ENCODE measurements at places on chromosomes 7 and 10.

- no peak for DNase-seq
These were observed 448 bp upstream of the PTER start for GRCh38 chr10:16436367-16436757.

DNA sequence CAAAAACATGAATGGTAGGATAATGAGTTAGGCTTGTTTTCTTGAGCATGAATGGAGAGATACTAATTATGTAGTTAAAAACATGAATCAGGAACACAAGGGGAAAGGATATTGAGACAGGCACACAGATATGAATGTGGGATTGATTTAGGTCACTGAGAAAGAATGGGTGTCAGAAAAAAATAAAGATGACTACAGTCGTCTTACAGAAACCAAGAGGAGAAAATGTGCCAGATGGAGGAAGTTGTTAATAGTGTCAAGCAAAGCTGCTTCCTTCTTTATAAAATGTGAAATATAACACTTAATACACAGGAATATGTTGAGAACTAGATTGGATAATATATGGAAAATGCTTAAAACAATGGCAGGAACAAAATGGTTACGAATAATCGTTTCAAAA, 173.3 kb upstream of the BET1 start:
- no peak for DNase-seq

DNA sequence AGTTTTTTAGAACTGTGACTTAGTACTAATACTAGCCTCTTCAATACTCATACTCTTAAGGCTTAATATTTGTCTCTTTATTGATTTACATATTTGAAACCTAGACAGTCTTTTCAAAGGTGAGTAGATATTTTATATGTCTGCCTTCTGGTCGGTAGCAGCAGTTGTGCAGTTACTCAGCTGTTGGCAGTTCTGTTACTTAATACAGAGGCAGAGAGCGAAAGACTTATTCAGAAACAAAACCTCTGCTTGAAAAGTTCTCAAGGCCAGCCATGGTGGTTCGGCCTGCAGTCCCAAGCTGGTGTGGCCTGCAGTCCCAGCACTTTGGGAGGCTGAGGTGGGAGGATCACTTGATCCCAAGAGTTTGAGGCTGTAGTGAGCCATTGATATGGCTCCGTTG, 84.2 kb downstream of the AUTS2 start:
- no peak for DNase-seq

GRCh38 chr10:32376771-32377170, 29.8 kb upstream of the EPC1 start:
- no peak for DNase-seq

DNA sequence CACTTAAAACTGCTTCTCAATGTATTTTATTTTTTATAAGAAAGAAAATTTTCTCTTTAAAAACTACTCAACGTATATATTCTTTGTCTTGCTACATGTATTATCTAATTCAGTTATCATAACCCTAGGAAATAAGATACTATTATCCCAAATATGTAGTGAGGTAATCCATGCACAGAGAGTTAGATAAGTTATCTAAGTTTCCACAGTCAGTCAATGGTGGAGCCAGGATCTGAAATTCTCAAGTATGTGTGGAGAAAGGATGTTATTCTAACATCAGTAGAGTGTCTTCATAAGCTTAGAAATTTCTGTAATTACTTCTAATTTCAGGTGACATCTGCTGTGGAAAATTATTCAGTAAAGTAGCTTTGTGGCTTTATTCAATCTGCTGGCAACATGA, 239.9 kb downstream of the CSTF2T start:
- no peak for DNase-seq

Measured in stimulated activated CD4-positive, alpha-beta T cell treated with anti-CD3 and anti-CD28 coated beads, Interleukin-12 subunit alpha, Interleukin-12 subunit beta, amount 100 ng/mL, for 4 hours (primary cell).